Lower lobe of right lung (tissue), 2 donors: ENCODE measurements at places on chromosomes 12 and 14. TPM values are rescaled to one million over a fixed set of nuclear protein-coding genes. Genes with fewer than 3 reads are reported as not detected.

- no peak for DNase-seq
Measured at GRCh38 chr12:94779485-94779884, 129.1 kb upstream of the TMCC3 start.

- no peak for DNase-seq
Measured at GRCh38 chr14:89607453-89607852, 190.4 kb upstream of the FOXN3 start.

GRCh38 chr14:85601246-85601645 is 71.3 kb downstream of the FLRT2 start:
- DNase-seq: no peak

TRIM9 gene
- 0.92 TPM for total RNA-seq

- no peak for DNase-seq
Measured at GRCh38 chr14:97298331-97298730, 501.1 kb downstream of the VRK1 start.

- DNase-seq: no peak
Measured at GRCh38 chr12:100895192-100895591, 100.6 kb downstream of the ANO4 start.

E2F7 gene
- 1.0 TPM for total RNA-seq

DNA sequence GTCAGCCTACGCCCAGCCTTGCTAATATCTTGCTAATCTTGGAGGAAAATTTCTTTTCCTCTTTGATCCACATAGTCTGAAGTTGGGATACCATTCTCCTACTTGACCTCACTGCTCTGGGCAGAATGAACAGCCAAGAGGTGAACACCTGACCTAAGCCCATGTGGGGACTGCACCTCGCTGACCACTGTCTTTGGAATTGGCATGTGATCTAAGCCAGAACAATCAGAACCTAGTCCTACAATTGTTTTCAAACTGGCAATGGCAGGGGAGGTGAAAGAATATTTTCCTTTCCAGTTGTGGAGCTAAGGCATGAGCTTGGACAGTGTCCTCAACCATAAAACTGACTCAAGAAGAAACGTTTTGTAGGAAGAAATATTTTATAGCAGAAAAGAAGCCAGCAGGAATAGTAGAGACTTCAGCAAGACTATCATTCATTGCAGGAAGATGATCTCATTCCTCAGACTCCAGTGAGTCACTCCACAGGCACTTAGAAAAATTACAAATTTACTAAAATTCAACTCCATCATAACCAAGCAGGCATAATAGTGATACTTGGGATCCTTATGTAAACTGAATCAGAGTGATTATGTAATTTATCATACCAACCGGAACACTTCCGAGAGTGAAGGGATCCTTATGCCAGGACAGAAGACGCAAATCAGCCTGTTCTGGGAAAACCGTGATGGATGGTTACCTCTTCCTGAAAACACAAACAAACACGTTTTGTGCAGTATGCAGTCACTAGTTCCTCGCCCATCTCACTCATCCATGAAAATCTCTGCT is 14.7 kb downstream of the PTPRO start:
- no peak for DNase-seq

GRCh38 chr12:43937947-43938346 is 102.1 kb downstream of the TMEM117 start:
- DNase-seq: no peak

RTL1 gene
- total RNA-seq: not detected

DNA sequence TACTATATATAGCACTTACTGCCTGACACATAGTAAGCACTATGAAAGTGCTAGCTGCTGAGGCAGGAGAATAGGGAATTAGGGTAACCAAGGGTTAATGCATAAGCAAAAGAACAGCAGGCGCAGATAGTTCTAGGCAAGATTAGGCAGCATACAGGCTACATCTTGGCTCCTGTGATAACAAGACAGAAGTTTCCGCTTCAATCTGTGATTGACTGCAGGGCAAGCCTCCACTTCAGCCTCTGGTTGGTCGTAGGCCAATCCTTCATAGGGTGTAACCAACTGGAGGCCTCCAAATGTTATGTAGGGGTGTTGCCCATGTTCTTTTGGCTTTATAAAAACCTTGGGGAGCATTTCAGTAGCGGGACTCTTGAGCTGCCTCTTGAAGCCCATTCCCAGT is 46.9 kb downstream of the KLHL28 start:
- no peak for DNase-seq

- DNase-seq: no peak
Measured at GRCh38 chr12:79687711-79688260, 3.0 kb downstream of the PAWR start.

DNA sequence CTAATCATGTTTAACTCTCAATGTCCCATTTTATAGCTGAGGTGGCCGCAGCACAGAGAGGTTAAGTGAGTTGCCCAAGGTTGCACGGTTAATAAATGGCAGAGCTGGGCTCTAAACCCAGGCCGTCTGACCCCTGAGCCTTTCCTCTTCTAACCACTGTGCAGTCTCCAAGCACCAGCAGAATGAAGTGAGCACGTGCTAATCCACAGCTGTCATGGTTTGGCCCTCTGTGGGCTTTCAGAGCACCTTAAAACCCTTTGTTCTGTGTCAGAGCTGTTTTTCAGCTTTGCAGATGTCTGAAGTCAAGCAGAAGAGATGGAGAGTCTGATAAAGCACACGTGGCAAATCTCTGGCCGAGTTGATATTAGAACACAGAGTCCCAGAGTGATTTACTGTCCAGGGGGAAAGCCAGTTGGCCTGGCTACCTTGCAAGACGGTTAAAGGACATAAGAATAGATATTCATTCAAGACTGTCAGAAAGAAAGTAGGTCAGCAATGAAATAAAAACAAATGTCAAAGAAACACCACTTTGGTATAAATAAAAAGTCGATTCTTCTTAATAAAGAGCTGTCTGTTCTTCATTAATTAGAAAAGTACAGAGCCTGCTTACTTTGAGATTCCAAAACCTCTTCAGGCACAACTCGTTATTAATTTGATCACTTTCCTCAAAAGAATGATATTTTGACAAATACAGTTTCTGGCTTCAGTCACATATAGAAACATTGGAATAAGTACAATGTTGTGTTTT is 107.3 kb downstream of the CRADD start:
- DNase-seq: no peak

OASL gene
- total RNA-seq: 21.1 TPM

DNA sequence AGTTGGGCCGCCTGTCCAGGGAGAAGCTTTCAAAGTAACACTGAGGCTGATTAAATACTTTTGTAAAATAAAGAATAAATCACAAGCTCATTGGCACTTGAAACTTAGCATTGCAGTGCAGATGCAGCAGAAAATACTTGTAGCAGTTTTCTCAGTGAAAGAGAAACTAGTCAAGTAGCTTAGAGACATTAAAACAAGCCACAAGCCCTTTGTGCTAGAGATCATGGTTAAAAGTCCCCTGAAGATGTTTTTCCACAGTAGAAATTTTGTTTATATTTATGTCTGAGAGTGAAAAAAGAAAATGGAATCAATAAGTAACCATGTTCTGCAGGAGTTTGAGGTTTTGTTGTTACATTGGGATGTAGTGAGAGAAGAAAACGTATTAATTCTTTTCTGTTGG is 5.9 kb downstream of the PSEN1 start:
- no peak for DNase-seq

DNA sequence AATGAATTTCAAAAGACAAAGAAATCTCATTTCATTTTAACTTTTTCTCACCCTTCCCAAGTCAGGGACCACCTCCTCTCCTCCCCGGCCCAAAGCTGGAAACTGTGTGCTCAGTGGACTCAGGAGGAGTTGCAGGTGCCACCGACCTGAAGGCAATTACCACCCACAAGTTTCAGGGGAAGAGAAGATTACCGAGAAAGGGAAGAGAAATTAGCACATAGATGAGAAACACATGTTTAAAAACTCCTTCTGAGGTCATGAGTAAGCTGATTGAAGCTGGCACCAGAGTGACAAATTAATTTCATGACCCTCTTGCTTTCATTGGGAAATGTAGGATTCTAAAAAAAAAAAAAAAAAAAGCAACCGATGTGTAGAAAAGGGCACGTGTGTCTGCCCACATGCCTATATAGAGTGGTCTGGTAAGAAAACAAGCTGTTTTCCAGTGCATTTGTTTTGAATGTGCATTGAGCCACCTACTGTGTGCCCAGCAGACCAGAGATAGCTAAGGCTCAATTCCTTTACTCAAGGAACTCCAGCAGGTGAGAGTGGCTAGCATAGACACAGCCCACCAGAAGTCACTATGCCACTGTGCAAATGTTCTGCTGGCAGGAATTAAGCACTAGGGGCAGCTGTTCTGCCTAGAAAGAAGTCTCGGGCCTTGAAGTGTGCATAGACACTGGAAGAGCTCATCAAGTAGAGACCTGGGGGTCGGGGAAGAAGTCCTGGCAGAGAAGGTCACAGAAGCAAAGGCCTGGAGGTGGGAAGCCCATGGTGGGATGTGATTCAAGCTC is 30.5 kb downstream of the DPF3 start:
- no peak for DNase-seq

GRCh38 chr12:64679487-64680001 is 69.2 kb downstream of the RASSF3 start:
- peak; percentile 74 for DNase-seq

BAZ1A gene
- total RNA-seq: 43.5 TPM
